ENCODE measurements at places on chromosomes 13 and 19. TPM values are rescaled to one million over a fixed set of nuclear protein-coding genes. Genes with fewer than 3 reads are reported as not detected.
A peak's percentile ranks its signal among the peaks of the same experiment; 100 is the strongest.

- no peak for DNase-seq
These were observed 47.9 kb downstream of the USPL1 start for GRCh38 chr13:30665638-30666037.

DNA sequence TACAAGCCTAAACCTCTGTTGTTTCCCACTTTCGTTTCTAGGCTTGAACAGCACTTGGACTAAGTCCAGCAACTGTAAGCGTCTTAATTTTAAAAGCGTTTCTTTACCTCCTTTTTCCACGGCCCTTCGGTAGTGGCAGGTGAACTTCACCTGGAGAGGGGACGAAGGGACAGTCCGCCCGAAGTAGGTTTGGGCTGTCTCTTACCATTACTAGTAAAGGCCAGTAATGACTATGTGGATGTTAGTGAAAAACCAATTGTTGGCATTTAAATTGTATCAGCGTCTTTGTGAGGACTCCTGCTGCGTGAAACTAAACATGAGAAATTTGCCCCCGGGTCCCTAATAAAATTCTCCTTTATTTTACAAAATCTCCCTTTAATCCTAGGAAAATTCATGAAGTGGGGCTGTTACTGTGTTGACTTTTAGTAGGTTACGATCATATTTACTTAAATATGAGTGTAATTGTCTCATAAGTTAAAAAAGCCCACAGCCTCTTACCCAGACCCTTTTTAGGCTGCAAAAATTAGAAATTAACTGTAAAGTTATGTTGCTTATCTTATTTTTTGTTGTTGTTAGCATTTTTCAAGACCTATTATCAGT is 983 bp downstream of the ITM2B start:
- no peak for DNase-seq

DNA sequence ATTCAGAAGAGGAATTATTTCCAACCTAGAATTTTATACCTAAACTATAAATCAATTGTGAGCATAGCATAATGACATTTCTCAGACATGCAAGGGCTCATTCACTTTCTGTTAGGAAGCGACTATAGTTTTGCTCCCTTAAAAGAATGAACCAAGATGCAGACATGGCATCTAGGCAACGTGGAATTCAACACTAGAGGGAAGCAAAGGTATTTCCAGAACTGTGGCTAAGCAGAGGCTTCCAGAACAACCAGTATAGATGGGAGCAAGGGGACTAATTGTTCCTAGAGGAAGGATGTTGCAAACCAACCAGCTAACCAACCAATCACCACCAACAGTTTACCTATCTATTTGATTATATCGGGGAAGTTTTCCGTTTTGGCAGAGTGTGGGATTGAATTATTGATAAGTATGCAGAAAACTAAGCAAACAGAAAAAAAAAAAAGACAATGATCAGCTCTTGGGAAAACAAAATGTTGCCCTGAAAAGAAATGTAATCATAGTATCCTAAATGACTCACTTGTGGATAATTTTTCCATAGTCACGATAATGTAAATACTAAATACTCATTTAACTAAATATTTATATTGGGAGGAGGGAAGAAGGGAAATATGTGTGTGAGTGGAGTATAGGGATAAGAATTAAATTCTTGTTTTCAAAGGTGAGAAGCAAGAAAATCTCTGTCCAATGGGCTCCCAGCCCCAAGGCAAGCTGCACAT is 21.1 kb downstream of the ARL11 start:
- no peak for DNase-seq

DNA sequence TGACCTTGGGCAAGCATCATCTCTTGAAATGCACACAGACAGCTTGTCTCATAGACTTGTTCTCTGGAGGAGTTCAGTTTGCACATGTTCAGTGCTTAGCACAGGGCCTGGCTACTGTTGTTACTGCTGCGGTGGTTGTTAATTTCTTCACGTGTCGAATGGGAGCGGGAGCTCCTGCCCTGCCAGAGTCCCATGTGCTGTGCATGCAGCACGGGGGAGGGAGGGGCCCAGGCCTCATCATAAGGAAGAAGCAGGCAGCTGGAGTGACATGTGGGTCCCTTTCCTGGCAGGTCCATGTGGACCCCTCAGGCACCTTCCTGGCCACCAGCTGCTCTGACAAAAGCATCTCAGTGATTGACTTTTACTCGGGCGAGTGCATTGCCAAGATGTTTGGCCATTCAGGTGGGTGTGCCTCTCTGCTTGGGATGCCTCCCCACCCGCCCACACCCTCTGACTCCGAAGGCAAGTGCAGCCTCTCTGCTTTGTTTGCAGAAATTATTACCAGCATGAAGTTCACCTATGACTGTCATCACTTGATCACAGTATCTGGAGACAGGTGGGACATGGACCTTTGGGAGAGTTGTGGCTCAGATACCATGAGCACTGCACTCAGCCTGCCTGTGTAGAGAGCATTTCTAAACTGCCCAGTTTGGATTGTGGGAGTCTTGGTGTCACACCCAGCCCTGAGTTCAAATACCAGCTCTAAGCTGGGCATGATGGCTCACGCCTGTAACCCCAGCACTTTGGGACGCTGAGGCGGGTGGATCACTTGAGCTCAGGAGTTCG is 19.8 kb upstream of the OVOL3 start:
- no peak for DNase-seq

DNA sequence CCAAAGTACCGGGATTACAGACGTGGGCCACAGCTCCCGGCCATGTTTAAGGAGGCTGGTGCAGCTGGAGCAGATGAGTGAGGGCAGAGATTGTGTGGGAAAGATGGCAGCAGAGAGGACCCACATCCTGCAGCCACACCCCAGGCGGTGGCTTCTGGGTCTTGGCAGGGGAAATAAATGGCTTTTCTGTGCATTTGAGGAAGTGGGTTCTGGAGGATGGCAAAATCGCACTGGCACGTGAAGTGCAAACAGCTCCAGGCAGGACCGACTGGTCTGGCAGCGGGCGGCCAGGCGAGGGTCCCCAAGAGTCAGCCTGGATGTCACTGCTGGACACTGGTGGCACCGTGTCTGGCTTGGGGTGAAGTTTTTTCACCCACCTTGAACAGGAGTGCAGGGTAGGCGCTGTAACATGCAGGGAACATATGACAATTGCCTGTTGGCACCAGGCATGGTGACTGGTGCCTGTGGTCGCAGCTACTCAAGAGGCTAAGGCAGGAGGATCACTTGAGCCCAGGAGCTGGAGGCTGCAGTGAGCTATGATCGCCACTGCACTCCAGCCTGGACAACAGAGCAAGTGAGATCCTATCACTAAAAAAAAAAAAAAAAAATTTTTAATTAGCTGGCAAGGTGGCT is 8.4 kb downstream of the B3GNT3 start:
- DNase-seq = no peak

- no peak for DNase-seq
These were observed 1.1 kb downstream of the COMP start for GRCh38 chr19:18789883-18790565.

- no peak for DNase-seq
These were observed 5.3 kb upstream of the AKAP8L start for GRCh38 chr19:15424121-15424520.

GRCh38 chr19:23403581-23404324 is 8.5 kb upstream of the ZNF91 start:
- DNase-seq = no peak

- DNase-seq = no peak
These were observed 23.5 kb upstream of the USP12 start for GRCh38 chr13:27194895-27195764.

Gene LYL1
- 11.5 TPM for total RNA-seq

GRCh38 chr19:2168619-2169424 is 5.1 kb downstream of the DOT1L start:
- DNase-seq = peak; percentile 98

Gene F2RL3
- 33.9 TPM for total RNA-seq

GRCh38 chr13:68019901-68020300 is 789.8 kb upstream of the PCDH9 start:
- no peak for DNase-seq

- no peak for DNase-seq
These were observed 165.8 kb downstream of the KCTD12 start for GRCh38 chr13:76720416-76720815.

GRCh38 chr19:3617463-3617862 is 9.1 kb downstream of the CACTIN start:
- no peak for DNase-seq

GRCh38 chr19:14361824-14362223 is 19.4 kb upstream of the ADGRE5 start:
- no peak for DNase-seq

- no peak for DNase-seq
These were observed 85.1 kb upstream of the MAB21L1 start for GRCh38 chr13:35561540-35561939.

Gene IZUMO2
- total RNA-seq = not detected

Gene DHRS12
- 14.8 TPM for total RNA-seq

- no peak for DNase-seq
These were observed 101.0 kb upstream of the DACH1 start for GRCh38 chr13:71967990-71968389.

Gene CBY2
- total RNA-seq = not detected

- no peak for DNase-seq
These were observed 152.9 kb downstream of the SIPA1L3 start for GRCh38 chr19:38059897-38060296.

- no peak for DNase-seq
These were observed 1.1 kb upstream of the MVB12A start for GRCh38 chr19:17418710-17419109.

DNA sequence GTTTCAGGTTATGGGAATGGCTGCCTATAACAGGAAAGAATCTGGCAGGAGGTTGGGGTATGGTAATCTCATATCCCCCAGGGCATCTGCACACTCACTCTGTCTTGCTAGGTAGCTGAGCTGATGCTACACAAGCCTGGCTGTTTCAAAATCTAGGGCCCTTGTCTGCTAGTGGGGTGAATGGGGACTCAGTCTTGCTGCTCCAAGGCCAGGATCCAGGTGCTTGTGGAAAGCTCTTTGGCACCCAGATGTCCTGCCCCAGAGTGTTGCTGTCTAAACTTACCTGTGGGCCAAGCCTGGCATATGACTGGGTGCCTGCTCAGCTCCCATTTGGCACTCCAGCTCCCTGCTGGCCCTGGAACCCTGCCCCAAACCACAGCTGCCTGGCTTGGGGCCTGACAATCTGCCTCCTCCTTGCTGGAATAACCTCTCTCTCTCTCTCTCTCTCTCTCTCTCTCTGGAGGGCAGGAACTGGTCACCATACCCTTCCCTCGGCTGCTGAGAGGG is 158.1 kb upstream of the TSC22D1 start:
- DNase-seq = no peak

Gene RXFP2
- not detected for total RNA-seq
